ENCODE measurements at places on chromosomes 1 and 21.

GRCh38 chr1:111976842-111977241, 12.6 kb downstream of the KCND3 start:
- DNase-seq: no peak

DNA sequence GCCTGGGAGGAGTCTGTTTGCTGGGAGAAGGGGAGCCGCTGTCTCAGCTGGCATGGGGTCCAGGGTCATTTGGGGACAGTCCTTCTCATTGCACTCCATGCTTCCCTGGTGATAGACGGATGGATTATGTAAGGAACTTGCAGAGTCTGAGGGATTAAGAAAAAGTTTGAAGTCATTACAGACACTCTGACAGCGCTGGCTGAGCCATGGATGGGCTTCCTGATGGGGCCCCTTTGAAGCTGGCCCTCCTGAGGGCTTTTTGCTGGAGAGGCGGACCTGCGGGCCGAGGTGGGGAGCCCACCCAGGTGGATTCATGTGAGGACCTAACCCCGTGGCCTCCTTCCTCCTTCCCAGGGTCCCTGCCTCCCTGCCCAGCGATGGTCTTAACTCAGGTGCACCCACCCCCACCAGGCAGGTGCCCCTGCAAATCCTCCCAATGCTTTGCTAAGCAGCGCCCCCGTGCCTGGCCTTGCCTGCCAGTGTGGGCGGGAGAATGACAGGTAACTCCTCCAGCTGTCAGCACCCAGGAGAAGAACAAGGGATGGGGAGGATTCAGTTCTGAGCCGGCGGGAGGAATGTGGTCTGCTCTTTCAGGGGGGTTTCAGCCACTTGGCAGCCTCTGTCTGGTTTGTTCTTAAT, 24.2 kb upstream of the C1orf174 start:
- DNase-seq: no peak

DNA sequence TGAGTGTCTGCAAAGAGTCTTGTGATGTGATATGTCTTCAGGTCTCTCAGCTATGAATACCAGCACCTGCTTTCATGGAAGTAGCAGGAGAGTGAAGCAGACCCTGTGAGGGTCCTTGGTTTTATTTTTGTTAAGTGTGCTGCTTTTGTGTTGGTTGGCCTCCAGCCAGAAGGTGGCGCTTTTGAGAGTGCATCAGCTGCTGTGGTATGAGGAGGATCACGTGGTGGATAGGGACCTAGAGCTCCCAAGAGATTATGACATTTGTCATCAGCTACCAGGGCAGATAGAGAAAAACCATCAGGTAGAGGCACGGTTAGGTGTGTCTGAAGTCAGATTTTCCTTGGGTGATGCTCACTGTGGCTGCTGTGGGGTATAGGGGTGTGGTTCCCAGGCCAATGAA, 1232.1 kb downstream of the MRPL39 start:
- no peak for DNase-seq

DNA sequence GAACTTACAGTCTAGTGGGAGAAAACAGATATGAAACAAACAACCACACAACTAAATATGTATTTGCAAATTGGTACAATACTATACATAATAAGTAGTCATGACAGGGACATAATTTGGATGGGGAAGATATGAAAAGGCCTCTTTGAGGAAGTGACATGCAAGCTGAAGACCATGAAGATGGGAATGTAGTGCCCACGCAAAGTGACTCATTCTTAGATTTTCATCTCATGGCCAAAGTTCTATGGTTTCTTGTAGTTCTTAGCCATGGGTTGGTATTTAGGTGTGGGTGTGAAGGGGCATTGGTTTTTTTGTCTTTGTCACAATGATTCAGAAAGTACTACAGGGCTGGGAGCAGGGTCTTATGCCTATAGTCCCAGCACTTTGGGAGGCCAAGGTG, 105.4 kb upstream of the FAM78B start:
- no peak for DNase-seq

- DNase-seq: no peak
Measured at GRCh38 chr1:46153732-46154131, 21.2 kb upstream of the TSPAN1 start.

DNA sequence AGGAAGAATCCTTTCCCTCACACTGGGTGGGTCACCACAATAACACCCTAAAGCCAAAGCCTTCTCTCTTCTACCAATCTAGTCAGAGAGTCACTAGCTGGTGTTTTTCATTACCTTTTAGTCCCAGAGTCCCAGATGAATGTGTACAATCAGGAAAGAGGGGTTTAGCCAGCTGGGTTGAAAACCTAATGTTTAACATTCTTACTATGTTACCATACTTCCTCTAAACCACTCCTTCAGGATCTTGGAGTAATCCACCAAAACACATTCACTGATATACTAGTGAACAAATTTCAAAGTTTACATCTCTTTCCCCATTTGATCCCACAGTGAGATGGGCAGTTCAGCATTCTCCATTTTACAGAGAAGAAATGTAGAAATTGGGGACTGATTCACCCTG, 9.7 kb downstream of the LPAR3 start:
- DNase-seq: no peak

DNA sequence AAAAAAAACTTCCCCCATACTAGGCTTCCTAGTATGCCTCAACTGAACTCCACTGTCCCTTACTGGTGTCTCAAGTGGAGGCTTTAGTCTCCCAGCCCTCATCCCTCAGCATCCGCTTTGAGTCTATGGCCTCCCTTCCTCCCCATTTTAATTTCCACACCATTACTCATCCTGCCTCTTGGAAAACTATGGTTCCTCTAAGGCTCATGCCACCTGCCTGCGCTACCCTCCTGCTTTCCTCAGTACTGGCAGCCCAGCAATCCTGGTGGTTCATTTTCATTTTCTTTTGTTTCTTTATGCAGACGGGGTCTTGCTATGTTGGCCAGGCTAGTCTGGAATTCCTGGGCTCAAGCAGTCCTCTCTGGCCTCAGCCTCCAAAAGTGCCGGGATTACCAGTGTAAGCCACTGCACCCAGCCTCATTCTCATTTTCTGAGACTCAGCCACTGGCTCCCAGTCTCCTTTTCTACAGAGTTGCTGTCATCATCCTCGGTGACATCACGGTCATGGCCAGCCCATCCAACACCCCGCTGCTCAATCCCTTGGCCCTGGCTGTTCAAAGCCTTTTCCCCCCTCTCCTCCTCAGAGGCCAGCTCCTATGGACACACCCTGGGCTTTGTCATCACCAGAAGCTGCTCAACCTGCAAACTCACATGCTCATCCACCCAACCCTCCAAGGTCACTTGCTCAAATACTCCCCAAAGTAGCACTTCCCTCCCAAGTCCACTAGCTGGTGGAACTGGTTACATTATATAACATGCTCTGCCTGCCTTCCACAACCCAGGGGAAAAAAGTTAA, 2.3 kb upstream of the PMVK start:
- DNase-seq: no peak

GRCh38 chr1:226719596-226720387, 19.3 kb downstream of the ITPKB start:
- no peak for DNase-seq

GRCh38 chr1:181117648-181118449, 29.3 kb downstream of the IER5 start:
- DNase-seq: no peak

Measured in CMK (cell line).